ENCODE measurements at places on chromosomes 16 and 17.

- peak; percentile 74 for DNase-seq
These were observed 630 bp downstream of the RNFT1 start for GRCh38 chr17:59963738-59964481.

DNA sequence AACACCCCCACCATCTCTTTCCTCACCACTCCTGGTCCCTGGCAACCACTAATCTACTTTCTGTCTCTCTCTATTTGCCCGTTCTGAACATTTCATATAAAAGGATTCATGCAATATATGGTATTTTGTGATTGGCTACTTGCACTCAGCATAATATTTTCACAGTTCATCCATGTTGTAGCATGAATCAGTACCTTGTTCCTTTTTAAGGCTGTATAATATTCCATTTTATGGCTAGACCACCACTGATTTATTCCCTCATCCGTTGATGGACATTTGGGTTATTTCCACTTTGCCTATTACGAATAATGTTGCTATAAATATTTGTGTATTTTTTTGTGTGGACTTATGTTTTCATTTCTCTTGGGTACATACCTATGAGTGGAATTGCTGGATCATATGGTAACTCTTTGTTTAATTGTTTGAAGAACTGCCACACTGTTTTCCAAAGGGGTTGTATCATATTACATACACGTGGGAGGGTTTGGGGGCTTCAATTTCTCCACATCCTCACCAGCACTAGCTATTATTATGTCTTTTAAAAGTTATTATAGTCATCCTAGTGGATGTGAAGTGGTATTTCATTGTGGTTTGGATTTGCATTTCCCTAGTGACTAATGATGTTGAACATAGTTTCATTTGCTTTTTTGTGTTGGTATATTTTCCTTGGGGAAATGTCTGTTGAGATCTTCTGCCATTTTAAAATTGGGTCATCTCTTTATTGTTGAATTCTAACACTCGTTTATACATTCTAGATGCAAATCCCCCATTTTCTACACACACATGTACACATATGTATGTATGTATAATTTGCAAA is 26.3 kb downstream of the SEC14L5 start:
- DNase-seq = peak; percentile 31

DNA sequence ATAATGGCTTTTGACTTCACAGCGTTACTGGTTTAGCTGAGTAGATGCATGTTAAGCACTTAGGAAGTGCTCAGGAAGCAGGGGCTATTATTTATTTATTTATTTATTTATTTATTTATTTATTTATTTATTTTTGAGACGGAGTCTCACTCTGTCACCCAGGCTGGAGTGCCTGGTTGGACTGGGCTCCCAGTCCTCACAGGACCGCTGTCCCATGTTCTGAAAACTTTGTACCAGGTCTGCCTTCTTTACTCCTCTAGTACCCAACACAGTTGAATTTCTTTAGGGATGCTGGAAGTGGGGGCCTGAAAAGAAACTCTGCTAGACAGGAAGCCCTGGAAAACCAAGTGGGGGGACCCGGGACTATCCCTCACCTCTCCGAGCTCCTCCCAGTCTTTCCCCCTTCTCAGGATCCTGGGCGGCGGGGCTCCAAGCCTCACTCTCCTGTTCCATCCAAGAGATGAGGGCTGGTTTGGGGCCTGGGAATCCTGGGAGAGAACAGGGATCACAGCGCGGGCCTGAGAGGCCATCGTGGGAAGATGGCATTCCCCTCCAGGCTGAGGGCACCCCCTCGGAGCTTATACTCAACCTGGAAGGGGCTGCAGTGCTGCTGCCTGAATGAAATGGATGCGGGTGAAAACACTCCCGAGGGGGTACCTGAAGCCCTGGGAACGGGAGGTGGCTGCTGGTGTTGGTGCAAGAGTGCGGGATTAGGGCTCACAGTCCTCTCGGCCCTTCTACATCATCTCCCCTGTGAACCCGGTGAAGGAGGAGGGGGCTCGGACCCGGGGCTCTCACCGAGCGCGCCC is 674 bp downstream of the ZNF688 start:
- DNase-seq = peak; percentile 40

GRCh38 chr16:25192096-25192495 is 24.7 kb upstream of the AQP8 start:
- DNase-seq = peak; percentile 74

DNA sequence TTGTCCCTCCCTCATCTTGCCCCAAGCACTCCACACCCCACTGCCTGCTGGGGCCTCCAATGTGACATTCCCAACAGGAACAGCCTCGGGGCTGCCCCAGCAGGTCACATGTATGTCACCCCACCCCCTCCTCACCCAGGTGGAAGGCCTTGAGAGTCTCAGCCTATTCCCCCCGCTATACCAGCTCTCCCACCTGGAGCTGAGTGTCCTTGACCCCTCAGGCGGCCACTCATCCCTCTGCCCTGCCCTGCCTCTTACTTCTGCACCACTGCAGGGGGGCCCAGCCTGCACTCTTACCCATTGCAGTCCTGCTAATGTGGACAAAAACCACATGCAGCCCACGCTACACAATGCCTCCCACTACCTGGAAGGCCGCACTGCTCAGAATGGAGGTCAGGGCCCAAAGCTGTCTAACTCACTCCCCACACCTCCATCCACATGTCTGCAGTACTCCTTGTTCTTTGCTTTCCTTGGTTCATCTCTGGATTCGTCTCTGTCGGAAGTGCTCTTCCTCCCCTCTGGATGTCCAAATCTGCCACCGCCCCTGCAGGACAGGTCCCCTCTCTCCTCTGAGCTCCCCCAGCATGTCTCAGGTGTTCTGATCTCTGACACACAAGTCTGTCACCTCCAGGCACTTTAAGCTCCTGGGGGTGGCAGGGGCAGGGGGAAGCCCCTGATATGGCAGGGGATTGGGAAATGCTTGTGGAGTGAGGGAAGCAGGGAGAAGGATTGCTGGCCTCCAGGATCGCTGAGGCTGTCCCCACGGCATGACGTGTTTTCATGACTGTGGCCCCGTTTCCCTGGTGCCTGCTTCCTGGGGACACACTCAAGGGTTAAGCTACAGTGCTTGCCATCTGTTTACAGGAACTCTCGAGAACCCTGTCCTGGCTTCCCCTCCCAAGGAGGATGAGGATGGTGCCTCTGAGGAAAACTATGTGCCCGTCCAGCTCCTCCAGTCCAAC is 20.8 kb downstream of the TRPV2 start:
- no peak for DNase-seq

DNA sequence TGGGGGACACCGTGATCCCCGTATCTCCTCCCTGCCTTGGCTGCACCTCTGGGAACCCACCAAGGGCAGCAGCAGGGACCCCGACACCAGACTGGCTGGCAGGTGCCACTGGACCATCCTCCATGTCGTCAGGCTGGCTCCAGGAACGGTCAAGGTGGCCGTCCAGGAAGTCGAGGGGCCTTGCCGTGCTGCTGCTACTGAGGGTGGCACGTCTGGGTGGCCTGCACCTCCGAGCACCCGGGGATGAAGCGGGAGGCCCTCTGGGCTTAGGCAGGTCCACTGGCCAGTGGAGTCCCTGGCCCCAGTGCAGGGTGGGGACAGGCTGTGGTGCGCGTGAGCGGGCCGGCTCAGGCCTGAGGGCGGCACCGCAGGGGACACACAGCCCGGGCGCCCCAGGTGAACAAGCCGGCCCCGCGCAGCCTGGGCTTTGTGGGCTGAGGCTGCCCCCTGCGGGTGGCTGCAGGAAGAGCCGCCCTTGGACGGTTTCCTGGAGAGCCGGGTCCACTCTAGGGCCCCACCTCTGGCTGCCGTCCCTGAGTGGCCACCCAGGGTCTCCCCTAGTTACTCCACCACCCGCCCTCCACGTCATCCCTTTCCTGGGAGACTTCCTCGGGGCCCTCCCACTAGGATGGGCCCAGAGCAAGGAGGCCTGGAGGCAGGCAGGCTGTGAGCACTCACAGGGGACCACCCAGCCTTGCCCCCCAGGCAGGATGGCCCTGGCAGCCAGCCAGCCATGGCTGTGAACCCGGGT is 42.8 kb upstream of the ZC3H18 start:
- DNase-seq = peak; percentile 72

- DNase-seq = no peak
These were observed 55.7 kb downstream of the SCNN1B start for GRCh38 chr16:23357761-23358290.

DNA sequence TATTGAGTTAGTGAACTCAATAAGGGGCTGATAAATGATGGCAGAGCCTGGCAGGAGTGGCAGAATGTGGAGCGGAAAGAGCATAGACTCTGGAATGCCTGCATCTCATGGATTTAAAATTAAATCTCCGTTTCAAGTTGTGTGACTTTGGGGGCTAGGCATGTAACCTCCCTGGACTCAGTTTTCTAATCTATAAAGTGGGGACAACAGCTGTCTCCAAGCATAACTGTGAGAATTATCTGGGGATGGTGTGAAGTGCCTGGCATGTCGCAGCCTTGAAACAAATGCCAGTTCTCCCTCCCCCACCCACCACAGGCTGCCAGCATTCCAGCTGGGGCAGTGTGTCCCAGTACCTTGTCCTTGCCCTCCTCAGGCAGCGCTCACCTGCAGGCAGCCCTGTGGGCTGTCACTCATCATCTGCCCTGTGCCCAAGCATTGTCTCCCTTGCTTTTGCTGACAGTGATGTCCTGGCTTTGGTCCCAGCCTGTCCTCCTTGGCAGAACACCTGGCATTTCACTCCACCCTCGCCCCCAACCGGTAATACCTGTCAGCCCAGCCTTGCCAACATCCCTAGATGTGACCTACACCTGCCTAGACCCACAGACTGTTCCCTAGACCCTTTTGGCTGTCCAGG is 129.6 kb downstream of the MRM1 start:
- DNase-seq = no peak

DNA sequence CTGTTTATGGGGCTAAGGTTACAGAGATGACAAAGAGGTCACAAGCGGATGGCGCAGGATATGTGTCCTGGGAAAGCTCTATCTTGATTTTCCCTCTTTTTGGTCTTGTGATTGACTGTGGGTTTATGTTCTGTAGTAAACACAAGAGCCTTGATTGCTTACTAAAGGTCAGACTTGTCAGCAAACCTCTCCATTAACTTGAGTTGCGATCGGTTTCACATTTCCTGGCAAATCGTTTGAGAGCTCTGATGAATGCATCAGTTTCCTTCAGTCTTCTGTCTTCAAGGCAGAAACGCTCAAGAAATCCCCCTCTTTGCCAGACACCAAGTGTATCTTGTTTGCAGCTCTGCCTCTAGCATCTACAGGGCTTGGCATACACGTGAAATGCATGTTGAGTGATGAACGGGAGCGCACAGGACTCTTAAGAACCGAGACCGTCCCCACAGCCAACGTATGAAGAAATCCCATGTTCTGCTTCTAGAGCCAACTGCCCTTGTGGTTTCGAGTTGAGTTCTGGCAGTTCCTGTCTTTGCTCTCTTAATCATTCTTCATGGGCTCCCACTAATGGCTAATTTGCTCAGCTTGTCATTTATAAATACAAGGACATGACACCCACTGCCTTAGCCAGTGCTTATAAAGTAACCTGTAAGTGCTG is 143.3 kb downstream of the PITPNC1 start:
- peak; percentile 9 for DNase-seq

DNA sequence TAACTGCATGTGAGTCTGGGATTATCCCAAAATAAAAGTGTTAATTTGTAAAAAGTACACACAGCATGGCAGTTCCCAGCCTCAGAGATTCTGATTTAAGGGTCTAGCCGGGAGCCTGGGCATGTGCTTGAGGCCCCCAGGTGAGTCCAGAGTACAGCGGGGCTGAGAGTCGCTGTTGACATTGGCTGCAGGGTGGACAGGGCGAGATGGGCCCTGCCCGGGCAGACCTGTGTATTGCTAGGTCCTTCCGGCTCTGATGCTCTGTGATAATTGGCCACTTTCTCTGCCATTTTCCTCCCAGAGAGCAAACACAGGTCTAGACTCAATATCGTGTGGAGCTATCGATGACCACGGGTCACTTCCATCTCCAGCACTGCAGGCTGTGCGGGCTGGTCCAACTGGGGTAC is 73.6 kb downstream of the ABCC6 start:
- DNase-seq = no peak

DNA sequence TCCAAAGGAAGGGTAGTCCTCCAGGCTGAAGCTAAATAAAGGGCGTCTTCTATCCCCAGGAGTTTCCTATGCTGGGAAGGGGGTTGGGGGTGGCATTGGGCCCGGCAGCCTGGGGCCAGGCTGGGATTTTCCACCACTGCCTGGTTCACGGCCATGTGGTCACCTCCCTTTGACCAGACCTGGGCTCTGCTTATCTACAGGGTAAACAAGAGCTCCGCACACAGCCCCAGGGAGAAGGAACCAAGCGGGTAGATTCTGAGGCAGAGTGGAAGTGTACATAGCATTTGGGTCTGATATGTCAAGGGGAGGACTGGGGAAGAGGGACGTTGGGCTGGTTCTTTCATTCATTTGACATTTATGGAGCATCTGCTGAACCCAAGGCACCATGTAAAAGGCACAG is 27.2 kb upstream of the TMEM220 start:
- no peak for DNase-seq

DNA sequence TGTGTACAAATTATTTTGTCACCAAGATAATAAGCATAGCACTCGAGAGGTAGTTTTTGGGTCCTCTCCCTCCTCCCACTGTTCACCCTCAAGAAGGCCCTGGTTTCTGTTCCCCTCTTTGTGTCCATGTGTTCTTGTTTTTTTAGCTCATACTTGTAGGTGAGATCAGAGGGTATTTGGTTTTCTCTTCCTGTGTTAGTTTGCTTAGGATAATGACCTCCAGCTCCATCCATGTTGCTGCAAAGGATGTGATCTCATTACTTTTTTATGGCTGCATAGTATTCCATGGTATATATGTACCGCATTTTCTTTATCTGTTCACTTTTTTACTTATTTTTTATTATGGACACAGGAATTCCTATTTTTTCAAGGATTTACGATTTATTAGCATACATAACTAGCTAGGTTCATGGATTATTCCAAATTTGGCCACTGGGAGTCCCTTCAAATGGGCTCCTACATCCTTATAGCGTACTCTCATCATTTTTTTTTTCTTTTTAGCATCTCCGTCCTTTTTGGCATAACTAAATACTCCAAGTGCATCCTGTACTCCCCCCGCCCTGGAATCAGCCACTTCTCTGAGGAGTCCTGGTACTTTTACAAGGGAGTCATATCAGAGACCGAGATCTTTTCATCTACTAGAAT is 7.3 kb downstream of the TADA2A start:
- peak; percentile 45 for DNase-seq

GRCh38 chr16:76336112-76336511 is 58.9 kb downstream of the CNTNAP4 start:
- no peak for DNase-seq

GRCh38 chr16:8589900-8590688 is at the start of gene TMEM114:
TSS of gene TMEM114 (minus strand) at chr16:8590511. CDS start at chr16:8589838, 673 bp downstream.
- no peak for DNase-seq

DNA sequence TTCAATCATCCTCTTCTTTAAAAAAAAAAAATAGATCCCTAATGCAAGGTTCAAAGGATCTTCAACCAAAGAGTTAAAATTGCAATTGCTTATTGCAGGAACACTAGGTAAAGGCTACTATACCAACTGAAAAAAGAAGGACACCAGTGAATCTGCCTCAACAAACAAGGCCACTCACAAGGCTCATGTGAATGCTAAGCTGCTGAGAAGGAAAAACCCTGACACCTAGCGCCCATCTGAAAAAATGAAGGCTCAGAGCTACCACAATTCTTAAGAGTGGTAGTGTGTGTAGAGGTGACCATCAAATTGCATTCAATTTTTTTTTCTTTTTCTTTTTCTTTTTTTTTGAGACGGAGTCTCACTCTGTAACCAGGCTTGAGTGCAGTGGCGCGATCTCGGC is 201.6 kb upstream of the C17orf78 start:
- peak; percentile 38 for DNase-seq

- no peak for DNase-seq
These were observed 218.6 kb downstream of the PRKCA start for GRCh38 chr17:66520999-66521398.

GRCh38 chr17:1398028-1398427 is 2.0 kb downstream of the YWHAE start:
- no peak for DNase-seq

- peak; percentile 79 for DNase-seq
These were observed 653 bp downstream of the SRRM2 start for GRCh38 chr16:2752850-2753732.
